ENCODE measurements at places on chromosomes 4 and X.
A peak's percentile ranks its signal among the peaks of the same experiment; 100 is the strongest.

- DNase-seq: no peak
These were observed 90.4 kb downstream of the ZC4H2 start for GRCh38 chrX:64885850-64886249.

DNA sequence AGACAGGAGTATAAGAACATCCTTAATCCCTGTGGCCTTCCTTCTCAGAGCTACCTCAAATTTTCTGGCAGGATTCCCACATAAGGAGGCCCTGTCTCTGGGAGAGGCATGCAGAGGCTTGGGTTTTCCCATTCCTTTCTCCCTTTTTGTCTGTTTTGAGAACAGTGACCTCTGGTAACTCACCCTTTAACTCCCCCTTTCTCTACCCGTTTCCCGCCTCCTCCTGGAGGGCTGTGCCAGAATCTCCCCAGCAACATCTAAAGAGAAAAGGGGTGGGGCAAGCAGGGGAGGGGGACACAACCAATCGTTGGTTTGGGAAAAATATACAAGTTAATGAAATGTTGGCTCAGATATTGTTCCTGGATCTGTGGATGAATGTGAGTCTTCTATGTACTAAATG, 303.7 kb upstream of the IRS4 start:
- no peak for DNase-seq

GRCh38 chr4:122826079-122826527, 528 bp upstream of the FGF2 start:
- peak; percentile 22 for DNase-seq

DNA sequence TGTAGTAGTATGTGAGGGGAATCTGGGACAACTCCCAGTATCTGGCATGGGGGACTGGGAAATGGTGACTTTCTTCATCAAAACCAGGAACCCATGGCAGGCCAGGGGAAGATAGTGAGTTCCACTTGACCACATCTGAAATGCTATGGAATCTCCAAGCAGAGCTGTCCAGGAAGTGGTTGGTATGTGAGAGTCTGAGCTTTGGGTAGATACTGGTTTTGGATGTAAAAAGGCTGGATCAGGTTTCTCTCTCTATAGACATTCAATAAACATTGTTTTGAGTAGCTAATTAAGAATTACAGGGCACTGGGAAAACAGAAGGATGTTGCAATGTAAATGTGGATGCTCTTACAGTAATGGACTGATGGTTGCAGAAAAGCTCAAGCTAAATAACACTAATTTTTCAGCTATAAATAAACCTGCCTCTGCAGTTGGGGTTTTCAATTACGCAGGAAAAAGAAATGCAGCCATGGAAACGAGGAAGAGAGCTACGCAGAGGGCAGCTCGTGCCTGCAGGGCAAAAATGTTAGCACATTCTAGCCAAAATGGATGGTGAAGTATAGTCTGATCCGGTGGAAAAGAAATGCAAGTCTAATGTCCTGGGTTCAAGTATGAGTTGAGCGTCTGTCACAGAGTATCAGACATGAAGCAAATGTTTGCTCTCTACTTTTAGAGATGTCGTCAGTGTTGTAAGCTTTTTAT, 13.4 kb upstream of the CHRNA9 start:
- peak; percentile 70 for DNase-seq

GRCh38 chr4:2934077-2934812, 29.0 kb downstream of the NOP14 start:
- DNase-seq: peak; percentile 49

DNA sequence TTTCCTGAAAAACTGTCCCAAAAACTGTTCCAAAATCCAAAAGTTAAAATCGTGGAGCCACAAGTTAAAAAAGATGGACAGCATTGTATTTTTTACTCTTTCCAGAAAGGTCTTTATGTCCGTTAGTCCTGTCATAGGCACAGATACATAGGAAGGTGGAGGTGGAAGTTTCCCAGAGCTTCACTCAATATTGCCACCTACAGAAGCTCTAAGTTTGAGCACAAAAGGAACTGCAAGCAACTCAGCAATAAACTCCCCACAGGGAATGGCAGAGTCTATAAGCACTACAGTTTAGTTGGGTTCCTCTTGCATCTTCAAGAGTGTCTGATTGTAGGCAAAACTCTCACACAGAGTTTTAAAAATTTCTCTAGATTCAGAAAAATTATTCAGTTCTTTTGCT, 22.0 kb upstream of the UGT2B4 start:
- DNase-seq: no peak

- peak; percentile 23 for DNase-seq
These were observed 25.7 kb downstream of the USP53 start for GRCh38 chr4:119238068-119238722.

DNA sequence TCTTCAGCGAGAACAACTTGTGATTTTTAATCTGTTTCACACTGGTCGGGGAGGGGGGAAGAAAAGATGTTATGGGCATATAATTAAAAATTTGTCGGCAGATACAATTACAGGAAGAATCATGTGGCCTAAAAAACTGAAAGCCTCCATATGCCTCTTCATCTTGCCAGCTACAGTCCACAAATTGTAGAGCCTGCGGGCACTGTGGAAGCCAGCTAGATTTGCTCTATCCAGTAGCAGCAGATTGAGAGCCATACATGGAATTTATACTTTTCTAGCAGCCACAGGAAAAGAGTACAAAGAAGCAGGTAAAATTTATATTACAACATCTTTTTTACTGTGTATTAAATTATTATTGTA, 147.3 kb downstream of the TBL1X start:
- DNase-seq: no peak

DNA sequence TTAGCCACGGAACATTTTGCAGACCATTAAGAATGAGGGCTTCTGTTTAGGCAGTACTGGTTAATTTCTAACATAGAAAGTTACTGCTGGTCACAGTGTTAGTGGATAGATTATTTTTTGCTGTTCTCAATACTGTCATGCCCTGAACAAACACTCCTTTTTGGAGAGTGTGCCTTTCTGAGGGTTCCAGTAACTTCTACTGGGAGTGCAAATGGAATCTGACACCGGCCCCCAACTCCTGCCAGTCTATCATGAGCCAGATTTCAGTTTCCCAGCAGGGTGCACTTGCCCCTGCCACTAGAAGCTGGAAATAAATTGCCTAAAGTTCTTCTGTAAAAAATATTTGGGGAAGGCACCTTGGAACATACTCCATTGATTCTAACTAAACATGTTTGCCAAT, 224.4 kb upstream of the GPC4 start:
- no peak for DNase-seq

GRCh38 chr4:186018784-186019183, 50.2 kb upstream of the TLR3 start:
- DNase-seq: no peak

GRCh38 chrX:135315864-135316263, 6.6 kb downstream of the ETDC start:
- no peak for DNase-seq

DNA sequence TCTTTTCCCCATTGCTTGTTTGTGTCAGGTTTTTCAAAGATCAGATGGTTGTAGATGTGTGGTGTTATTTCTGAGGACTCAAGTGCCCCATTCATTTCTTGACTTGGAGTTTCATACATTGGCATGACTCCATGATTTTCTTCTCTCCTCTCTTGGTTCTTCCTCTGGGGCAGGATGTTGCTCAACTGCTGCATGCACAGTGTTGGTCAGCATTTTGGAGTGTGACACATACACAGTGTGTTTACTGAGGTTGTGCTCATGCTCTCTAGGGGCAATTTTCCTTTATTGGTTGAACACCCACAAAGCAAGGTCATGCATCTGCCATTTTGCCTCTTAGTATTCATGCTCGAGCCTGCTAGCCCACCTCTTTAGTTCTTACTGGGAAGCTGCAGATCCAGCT, 1993.8 kb downstream of the ARAP2 start:
- peak; percentile 73 for DNase-seq

DNA sequence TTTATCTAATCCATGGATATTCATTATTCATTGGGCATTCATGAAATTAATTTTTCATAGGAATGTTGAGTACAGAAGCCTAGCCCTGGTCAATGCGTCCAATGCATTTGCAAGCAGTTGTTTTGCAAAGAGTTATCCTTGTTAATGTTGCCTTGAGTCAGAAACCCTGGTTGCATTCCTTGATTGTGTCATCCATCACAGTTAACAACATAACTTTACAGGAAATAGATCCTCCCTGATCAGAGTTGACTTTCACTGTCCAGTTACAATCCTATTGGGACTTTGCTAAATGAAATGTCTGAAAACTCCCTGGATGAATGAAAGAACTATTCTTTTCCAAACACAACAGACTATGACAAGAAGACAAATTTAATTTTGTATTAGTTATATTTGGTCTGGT, 924.3 kb upstream of the SLIT2 start:
- peak; percentile 56 for DNase-seq
